ENCODE measurements at places on chromosomes 5 and 9.

DNA sequence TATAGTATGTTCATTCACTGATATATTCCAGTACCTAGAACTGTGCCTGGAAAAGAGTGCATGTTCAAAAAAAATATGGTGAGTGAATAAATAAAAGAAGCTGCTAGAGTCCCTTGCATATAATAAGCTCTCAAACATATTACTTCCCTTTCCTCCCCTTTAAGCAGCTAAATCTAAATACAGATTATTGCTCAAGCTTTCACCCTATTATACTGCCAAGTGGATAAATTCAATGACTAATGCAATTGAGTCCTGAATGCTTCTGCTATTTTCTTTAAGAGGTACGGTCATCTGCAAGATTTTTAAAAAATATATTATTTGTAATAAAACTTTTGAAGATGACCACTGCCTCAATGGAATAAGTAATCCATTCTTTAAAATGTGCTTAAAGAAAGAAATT, 248.4 kb downstream of the PLK2 start:
- DNase-seq, result no peak

DNA sequence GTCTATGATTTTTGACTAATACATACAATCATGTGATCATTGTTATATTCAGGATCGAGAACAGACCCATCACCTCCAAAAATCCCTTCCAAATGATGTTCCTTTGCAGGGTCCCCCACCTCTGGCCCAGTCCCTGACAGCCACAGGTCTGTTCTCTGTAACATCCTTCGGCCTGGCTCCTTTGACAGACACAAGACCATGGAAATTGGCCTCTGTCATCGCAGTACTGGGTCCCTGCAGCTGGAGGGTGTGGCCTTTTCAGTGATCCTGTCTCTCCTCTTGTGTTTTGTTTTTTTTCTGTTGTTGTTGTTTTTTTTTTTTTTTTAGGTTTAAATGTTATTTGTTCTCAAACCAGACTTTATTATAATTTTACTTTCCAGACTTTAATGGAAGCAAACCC, 27.4 kb upstream of the ANKRD33B start:
- DNase-seq, result no peak

GRCh38 chr5:134738963-134739661, 764 bp downstream of the CAMLG start:
- no peak for DNase-seq

DNA sequence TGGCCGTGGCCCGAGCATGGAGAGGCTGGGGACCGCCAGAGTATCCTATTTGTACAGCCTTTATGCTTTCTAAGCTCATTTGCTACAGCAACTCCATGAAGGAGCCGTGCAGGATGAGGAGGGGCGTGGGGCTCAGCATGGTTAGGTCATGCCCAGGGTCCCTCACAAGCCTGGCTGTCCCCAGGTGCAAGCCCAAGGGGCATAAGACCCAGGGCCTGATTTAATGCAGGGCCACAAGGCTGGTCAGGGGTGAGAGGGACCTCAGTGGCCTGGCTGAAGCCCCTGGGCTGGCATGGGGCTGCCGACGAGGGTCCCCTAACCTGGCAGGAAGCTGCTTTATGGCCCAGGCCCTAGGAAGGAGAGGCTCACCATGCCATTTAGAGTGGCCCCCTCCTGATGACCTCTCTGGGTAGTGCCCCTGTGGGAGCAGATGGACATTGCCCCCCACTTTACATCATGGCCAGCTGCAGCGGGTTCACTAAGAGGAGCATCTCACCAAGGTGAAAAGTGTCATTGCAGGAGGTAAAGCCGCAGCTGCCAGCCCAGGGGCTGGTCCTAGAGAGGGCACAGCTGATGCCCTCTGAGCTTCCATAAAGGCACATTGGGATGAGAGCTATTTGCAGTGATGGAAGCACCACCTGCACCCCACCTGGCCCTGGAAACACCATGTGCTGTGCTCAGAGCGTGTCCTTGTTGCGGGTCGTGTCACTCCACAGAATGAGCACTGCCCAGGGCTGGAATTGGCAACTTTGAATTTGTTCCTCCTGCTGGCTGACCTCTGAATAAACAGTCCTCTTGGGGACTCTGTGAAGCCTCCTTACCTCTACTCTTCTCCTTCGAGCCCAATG, 58.9 kb downstream of the ZNF618 start:
- no peak for DNase-seq

DNA sequence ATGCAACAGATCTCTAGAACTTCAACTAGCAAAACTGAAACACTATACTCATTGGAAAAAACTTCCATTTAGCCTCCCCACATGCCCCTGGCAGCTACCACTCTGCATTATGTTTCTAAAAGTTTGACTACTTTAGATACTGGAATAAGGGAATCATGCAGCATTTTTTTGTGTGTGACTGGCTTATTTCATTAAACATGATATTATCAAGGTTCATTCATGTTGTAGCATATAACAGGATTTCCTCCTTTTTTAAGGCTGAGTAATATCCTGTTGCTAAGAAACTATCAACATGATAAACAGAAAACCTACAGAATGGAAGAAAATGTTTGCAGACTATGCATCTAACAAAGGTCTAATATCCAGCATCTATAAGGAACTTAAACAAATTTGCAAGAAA, 597.9 kb downstream of the DMRTA1 start:
- no peak for DNase-seq

DNA sequence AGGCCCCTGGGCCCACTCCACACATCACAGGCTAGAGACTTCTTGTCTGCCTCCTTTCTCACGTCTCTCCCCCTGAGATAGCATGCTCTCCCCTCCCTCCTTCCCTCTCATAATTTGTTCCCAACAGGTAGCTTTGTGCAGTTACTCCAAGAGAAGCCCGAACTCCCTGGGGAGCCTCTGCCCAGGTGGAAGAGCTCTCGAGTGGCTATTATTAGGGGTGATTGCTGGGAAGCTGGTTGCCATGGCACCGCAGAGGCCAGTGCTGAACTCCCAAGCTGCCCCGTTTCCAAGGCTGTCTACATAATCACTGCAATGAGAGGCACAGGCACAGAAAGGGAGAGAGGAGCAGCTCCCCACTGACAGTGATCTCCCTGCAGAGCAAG, 104.7 kb upstream of the GPR151 start:
- no peak for DNase-seq

- no peak for DNase-seq
These were observed 73.3 kb downstream of the RXRA start for GRCh38 chr9:134399435-134400056.
